Renal cortex interstitium (tissue), 15 donors: ENCODE measurements at places on chromosomes 7 and 10.
A peak's percentile ranks its signal among the peaks of the same experiment; 100 is the strongest.

GRCh38 chr7:82762880-82763279, 319.3 kb upstream of the CACNA2D1 start:
- no peak for DNase-seq

GRCh38 chr7:135771961-135772638, 23.5 kb upstream of the FAM180A start:
- no peak for DNase-seq

DNA sequence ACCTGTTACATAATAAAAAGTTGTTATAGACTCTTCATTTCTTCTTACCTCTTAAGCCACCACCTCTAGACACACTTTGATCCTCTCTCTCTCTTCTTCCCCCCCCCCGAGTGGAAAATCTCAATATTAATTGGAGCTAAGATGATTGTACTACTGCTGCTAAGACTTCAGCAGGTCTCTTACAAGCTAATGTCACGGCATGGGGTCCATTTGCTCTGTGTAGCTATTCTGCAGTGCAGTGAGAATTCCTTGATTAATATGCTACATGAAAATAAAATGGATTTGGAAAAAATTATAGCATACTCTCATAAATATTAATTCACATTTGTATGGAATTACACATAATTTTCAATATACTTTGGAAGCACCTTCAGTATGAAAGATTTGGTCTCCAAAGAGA, 297.2 kb downstream of the AUTS2 start:
- DNase-seq = no peak

DNA sequence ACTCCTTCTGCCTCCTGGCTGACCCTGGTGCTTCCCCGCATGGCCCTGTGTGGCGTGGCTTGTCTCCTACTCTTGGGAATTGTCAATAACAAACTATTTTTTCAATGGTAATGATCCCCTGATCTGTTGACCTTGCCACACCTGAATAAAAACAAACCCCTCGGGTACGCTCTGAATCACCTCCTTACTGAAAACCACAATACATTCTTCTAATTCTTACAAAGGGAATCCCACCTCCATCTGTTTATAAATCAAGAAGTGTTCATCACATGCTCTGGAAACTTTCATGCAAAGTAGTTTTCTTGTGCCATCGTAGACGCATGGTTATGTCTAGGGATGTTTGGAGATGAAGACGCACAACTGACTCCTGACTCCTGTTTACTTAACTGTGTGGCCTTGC, 245.8 kb downstream of the FRMD4A start:
- no peak for DNase-seq

DNA sequence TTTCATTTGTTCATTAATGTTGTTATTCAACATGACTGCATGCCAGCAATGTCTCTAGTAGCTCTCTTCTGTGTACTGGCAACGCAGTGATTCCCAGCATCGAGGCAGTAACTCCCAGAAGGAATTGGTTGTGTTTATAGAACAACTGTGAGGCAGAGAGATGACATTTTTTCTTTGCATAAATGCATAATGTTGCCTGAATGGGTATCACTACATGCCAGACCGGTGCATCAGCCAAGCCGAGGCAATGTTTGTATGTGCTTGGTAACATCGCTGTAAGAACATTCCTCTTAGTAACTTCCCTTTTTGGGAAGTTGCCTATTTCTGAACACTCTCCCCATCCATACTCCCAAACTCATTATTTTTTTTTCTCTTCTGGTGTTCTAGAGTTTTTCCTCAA, 182.9 kb downstream of the HTR7 start:
- no peak for DNase-seq

- no peak for DNase-seq
These were observed 125.7 kb downstream of the RGS10 start for GRCh38 chr10:119416855-119417254.

DNA sequence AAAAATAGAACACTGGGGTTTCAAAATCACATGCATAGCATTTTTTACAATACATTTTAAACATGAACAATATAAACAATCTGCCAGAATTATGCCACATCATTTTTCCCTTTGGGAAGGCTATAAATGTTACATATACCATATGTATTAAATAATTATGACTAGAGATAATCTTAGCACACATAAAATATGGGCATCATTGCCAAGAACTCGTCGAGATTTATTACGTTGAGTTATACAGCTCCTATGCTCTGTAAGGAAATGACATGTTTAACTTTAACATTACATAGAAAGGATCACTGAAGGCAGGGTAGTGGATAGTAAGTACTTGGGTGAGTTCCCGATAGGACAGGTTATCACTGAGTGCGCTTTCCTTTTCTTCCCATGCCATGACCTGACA, 267.8 kb downstream of the PARD3 start:
- DNase-seq = peak; percentile 69

GRCh38 chr7:55157764-55158105, 138.9 kb downstream of the EGFR start:
- no peak for DNase-seq

DNA sequence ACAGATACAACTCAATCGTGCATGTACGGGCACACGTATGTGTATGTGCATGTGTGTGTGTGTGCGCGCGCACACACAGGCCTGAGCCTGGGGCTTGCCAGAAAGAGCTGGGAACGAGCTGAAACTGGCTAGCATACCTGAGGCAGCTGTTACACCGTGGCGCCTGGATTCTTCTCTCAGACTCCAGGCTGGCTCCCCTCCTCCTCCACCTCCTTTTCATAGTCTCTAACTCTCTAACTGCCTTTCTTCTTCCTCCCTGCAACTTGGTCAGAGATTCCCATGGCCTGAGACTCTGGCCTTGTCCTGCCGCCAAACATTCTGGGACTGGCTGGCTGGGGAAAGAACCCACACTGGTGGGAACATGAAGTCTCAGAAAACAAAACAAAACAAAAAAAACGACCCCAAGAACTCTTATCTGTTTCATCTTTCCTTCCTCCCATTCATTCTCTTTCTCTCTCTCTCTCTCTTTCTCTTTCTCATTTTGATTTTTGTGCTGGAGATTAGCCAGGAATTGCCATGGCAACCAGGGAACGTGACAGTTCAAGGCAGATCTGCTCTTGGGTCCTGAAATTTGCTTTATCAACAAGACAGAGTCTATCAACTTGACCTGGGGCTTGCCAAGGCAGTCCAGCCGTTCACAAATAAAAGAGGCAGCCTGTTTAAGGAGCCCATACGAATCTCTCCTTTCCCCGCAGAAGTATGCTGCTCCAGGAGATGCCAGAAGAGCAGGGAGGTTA, 76.8 kb upstream of the SEM1 start:
- DNase-seq = no peak

GRCh38 chr10:106956216-106956915, 208.1 kb downstream of the SORCS1 start:
- DNase-seq = no peak

DNA sequence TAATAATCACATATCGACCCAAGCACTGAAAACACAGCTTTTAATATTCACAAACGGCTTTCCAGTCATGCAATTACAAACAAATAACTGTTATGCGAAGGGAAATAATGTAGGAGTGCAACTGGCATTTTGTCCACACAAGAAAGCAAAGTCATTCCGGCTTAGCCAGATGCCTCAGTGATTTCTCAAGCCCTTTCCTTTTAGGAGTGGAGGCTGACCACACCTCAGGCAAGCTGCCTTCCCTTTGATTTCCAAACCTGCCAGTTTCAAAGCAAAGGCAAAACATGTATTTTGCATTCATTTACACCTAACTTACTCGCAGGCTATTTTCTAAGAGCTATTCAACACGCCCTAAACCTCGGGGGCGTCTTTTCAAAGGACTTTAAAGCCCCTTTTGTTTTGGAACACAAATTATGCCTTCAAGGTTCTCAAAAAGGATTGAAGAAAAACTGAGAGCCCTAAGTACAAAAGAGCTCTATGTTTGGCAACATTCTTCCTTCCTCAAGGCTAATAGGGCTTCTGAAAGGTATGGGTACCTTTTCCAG, 109.6 kb downstream of the CPXM2 start:
- DNase-seq = no peak

DNA sequence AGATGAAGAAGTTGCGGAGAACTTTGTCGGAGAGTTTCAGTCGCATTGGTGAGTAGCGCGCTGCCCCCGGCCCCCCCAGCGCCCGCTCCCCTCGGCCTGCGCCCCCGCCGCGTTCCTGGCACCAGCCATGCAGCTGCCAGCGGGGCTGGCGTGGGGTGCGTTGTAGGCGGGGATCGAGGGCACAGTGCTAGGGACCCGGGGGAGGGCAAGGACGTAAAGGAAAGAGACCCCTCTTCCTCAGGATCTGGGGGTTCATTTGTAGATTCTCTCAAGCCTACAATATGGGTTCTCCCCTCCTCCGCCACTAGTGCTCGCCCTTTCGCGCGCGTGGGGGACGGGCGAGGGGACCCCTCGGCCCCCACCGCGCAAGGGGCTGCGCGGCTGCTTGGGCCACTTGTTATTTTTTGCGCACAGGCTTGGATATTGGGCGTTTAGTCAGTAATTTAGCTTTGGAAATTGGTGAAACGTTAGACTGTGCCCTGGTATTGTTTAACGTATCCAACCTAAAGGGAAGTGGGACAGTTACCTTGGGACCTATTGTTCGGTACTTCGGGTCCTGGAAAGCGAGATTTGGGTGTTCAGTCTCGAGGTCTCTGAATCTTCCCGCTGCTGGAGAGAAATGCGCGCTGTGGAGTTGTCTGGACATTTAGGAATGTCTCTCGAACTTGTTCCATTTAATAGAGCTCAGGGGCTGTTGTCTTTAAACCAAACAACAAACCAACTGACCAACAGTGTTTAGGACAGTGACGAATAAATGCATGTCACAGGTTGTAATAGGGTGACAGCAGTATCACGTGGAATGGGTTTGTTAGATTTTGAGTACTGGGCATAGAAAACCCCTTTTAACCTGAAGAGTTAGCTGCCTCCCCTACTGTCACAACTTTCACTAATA, 796 bp downstream of the CDK14 start:
- DNase-seq = no peak

DNA sequence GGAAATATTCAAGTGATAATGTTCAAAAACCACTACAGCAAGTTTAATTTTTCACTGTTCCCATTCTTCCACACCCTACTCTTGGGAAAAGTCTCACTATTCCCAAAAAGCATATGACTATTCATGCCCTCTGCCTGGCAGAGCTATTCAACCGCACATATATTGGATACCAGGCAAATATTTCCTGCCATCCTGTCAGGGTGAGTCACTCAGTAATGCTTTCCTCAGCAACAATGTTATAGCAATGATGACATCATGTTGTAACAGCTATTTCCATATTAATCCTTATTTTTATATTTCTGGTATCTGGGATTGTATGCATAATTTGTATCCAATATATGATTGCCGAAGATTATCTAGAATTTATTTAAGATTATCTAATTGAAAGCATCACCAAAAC, 114.0 kb upstream of the PLXDC2 start:
- no peak for DNase-seq

- no peak for DNase-seq
These were observed 206.3 kb downstream of the THSD7A start for GRCh38 chr7:11625669-11626068.

DNA sequence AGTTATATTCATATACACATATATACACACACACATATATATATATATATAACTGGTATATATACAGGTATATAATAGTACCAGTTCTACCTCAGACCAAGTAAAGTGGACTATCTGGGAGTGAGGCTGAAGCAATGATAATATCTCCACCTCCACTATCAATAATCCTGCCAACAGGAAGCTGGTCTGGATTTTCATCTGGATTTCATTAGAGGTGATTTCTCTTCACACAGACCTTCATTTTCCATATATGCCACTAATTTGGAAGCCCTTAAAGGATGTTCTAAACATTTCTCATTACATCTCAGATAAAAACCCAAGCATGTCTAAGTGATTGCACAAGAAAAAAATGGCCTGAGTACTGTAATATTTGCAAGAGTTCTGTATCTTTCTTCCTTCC, 1.7 kb upstream of the SLC35B4 start:
- DNase-seq = no peak

- DNase-seq = no peak
These were observed 74.5 kb downstream of the CCDC6 start for GRCh38 chr10:59831658-59832503.

- no peak for DNase-seq
These were observed 4.7 kb upstream of the EBF3 start for GRCh38 chr10:129968853-129969183.

GRCh38 chr10:94105226-94105625, 111.5 kb downstream of the PLCE1 start:
- DNase-seq = no peak

GRCh38 chr7:47335557-47336471, 246.1 kb downstream of the TNS3 start:
- DNase-seq = no peak

DNA sequence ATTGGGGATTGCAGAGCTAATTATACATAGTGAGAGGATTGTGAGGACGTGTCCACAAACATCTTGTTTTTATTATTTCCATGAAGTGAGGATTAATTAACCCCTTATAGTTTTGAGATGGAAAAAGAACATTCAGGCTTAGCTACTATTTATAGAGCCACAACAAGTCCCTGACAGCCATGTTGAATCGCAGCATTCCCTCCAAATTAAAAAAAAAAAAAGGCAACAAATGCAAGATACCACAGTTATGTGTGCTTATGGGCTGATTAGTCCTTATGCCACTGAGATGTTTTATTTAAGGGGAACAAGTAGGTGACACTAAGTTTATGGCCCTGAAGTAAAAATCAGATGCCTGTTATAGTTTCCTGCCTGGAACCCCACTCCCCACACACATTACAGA, 350.3 kb downstream of the GPAM start:
- DNase-seq = no peak

- DNase-seq = no peak
These were observed 62.2 kb downstream of the REEP3 start for GRCh38 chr10:63583397-63583796.

- no peak for DNase-seq
These were observed 8.7 kb downstream of the CPXM2 start for GRCh38 chr10:123882681-123883445.

DNA sequence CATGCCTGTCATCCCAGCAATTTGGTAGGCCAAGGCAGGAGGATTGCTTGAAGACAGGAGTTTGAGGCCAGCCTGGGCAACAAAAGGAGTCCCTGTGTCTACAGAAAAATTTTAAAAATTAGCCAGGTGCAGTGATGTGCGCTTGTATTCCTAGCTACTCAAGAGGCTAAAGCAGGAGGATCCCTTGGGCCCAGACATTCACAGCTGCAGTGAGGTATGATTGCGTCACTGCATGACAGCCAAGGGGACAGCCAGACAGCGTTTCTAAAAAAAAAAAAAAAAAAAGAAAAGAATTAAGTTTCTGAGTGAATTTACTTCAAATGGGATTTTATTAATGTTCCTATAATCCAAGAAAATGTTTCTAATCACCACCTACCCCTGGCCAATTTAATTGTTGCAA, 87.4 kb upstream of the RNF148 start:
- DNase-seq = no peak

GRCh38 chr7:74572301-74572979, 85.1 kb upstream of the GTF2I start:
- DNase-seq = no peak

GRCh38 chr10:55144001-55144400, 343.0 kb upstream of the PCDH15 start:
- no peak for DNase-seq

GRCh38 chr10:35329520-35329919, 6.8 kb upstream of the CCNY start:
- DNase-seq = no peak
